Omental fat pad (tissue), 4 donors: ENCODE measurements at places on chromosomes 12 and 14.
A peak's percentile ranks its signal among the peaks of the same experiment; 100 is the strongest.

- DNase-seq: no peak
Observed at GRCh38 chr14:30296931-30297405, 262.0 kb upstream of the G2E3 start.

GRCh38 chr14:22190411-22191191, 398.4 kb downstream of the DAD1 start:
- DNase-seq: no peak

- no peak for DNase-seq
Observed at GRCh38 chr14:76186308-76187027, 34.7 kb downstream of the GPATCH2L start.

DNA sequence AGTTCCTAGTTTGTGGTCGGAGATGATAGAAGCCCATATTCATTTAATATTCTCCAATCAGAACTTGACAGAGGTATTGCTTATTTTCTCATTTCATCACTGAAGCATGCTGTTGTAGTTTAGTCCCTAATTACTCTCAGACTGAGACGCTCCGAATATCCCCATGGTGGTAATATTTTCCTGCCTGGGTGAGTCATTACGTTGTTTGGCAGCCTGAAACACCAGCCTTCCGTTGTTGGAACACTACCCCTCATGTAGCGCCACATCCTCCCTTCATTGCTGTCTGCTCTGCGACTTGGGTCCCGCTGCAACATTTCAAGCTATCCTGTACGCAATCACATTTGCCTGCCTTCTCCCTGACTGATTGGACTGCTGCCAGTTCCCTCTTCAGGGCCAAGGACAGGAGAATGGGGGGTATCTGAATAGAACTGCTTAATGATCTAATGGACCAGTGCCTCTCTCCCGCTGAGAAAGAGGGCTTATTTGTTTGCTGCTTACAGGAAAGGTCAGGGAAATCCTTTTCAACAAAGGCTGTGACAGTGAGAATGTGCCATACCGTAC, 369.1 kb downstream of the NPAS3 start:
- DNase-seq: no peak

- DNase-seq: no peak
Observed at GRCh38 chr14:70631948-70632347, 9.8 kb upstream of the TTC9 start.

- DNase-seq: no peak
Observed at GRCh38 chr12:92661269-92661668, 41.5 kb upstream of the PLEKHG7 start.

DNA sequence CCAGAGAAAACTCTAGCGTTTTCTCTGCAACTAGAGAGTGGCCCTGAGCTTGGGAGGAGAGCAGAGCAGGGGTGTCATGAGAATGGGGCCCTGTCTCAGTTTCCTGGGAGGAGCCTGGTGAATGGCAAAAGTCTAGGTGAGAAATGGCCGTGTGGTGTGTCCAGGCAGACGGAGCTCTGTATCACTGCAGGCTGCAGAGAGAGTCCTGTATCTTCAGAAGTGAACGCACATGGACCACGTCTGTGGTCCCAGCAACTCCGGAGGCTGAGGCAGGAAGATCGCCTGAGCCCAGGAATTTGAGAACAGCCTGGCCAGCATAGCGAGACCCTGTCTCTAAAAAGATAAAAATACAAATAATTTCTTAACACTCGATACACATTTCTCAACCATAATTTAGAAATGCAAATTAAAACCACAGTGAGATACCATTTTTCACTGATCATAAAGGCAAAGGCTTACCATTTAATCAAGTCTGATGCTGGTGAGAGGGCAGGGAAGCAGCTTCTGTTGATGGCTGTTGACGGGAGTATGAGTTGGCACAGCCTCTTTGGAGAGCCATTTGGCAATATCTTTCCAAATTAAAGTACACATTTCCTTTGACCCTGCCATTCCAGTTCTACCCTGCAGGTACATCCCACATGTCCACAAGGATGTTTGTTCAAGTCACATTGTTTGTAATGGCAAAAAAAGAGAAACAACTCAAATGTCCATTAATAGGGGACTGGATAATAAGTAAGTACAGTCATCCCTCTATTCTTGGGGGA, 51.0 kb downstream of the NFKBIA start:
- no peak for DNase-seq

- peak; percentile 61 for DNase-seq
Observed at GRCh38 chr12:124381456-124382296, 86.8 kb downstream of the RFLNA start.

DNA sequence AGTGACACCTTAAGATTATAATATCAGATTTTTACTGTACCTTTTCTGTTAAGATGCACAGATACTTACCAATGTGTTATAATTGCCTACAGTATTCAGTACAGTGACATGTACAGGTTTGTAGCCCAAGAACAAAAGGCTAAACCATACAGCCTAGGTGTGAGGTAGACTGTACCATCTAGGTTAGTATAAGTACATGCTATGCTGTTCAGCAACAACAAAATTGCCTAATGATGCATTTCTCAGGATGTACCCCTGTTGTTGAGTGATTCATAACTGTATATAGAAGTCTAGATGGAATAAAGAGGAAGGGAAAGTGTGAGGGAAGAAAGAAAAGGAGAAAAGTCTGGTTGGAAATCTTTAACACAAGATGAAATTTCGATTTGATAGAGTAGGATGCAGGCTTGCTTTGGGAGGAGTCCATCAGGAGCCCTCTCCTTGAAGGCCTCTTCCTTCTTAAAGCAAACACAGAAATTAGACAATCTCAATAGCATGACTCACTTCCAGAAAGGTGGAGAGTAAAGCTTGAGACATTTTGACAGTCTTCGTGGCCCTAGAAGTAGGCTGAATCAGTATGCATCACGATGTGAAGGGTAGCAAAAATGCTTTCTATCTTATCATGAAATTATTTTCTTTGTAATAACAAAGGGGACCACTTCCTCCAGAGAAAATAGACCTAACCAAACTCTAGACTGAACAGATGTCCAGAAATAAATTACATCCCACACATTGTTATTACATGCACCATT, 191.5 kb downstream of the SYT1 start:
- no peak for DNase-seq

DNA sequence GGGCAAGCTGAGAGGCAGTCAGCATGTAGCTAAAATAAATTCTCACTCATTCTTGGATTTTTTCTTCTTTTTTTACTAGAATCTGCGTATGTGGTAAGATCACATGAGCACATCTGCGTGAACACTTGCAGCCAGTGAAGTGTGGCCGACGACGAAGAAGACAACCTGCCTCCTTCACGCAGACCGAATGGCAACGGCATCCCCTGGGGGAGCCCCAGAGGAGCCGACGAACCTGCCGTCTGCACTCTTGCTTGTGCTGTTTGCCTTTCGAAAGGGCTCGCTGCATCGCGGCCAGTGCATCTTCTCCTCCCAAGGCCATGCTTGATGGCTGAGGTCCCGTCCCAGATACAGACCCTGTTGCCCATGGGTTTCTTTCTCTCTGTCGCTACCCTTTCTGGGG, 113.8 kb downstream of the KCNK10 start:
- DNase-seq: no peak
